Glomerular endothelial cell (primary cell): ENCODE measurements at places on chromosomes 4 and X.
A peak's percentile ranks its signal among the peaks of the same experiment; 100 is the strongest.

- no peak for DNase-seq
Observed at GRCh38 chr4:172553216-172553615, 615.4 kb upstream of the GALNT7 start.

DNA sequence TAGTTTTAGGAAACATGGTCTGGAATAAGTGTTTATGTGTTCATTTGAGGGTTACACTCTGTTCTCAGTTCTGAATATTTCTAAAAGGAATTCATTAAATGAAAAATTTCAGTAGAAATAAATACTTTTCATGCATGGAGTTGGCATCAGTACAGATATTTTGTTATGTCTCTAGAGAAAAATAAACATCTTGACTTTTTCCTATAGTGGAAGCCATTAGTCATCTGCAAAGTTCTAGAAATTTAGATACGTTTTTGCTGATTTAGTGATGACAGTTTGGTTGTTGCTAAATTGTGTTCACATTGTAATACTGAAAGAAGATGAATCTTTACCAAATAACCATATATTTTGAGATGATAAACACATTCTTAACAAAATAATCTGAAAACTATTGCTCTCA is 268.2 kb upstream of the TEX13A start:
- DNase-seq, result no peak

DNA sequence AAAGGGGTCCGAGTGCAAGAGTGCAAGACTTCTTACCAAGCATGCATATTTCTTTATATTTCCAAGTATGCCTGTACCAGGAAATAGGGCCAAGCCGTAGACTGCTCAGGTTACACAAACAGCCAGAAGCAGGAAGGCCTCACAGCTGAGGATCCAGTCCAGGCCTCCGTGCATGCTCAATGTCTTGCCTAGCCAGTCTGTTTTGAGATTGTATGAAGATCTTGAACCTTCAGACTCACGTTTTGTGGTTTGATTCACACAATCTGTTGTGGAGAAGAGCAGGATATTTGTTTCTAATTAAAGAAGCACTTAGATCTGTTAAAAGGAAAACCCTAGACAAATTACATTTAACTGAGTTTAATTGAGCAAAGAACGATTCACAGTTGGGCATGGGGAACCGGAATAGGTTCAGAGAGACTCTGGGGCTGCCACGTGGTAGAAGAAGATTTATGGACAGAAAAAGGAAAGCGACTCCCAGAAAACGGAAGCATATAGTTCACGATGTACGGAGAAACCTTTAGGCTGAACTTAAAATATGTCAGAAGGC is 1.2 kb downstream of the MGST2 start:
- DNase-seq, result no peak

GRCh38 chrX:113743069-113743468 is 840.8 kb upstream of the HTR2C start:
- DNase-seq, result no peak

DNA sequence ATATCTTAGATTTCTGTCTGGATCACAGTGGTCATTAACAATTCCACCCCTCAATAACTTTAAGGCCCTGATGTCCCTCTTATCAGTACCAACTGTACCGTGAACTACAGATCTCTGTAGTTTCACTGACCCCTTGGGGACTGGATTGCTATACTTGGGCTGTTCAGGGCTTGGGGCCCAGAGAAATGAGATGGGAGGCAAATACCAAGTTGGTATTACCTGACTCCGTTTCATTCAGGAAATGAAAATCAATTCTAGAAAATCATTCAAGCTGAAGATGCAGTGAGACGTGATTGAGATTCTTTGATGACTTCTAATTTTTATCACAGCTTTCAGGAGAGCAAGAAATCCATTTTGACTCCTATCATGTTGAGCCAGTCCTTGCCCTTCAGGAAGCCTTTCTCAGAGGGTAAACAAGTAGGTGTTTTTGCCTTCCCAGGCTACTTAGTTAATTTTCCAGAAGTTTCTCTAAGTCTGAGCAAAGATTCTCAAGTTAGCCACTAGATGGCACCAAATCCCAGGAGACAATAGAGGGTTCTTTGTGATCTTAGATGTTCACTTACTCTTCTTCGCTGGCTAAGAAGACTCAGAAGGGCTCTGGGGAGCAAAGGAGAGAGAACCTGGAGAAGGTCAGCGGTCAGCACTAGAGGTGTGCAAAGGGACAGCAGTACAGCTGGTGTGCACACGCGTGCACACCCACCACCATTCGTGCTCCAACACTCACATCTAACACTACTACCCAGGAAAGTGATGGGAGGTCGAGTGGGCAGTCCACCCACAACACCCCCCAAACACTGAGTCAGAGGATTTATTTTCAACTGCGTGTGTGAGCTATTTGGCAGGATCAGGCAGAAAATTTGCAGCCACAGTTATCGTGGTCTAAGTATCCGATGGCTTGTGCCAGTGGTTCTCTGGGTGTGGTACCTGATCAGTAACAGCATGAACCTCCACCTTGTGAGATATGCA is 7.4 kb downstream of the HNRNPH2 start:
- peak; percentile 68 for DNase-seq

GRCh38 chr4:121182296-121182695 is 18.2 kb upstream of the TNIP3 start:
- DNase-seq, result no peak
